Omental fat pad (tissue), 4 donors: ENCODE measurements at places on chromosomes 1 and 21. TPM values are rescaled to one million over a fixed set of nuclear protein-coding genes. Genes with fewer than 3 reads are reported as not detected.

Gene HCRTR1
- total RNA-seq: not detected

Gene LBR
- total RNA-seq: 24.7 TPM

Gene FUCA1
- 41.9 TPM for total RNA-seq

- DNase-seq: no peak
Observed at GRCh38 chr1:196538473-196538872, 69.8 kb downstream of the KCNT2 start.

Gene MMEL1
- total RNA-seq: 1.6 TPM

DNA sequence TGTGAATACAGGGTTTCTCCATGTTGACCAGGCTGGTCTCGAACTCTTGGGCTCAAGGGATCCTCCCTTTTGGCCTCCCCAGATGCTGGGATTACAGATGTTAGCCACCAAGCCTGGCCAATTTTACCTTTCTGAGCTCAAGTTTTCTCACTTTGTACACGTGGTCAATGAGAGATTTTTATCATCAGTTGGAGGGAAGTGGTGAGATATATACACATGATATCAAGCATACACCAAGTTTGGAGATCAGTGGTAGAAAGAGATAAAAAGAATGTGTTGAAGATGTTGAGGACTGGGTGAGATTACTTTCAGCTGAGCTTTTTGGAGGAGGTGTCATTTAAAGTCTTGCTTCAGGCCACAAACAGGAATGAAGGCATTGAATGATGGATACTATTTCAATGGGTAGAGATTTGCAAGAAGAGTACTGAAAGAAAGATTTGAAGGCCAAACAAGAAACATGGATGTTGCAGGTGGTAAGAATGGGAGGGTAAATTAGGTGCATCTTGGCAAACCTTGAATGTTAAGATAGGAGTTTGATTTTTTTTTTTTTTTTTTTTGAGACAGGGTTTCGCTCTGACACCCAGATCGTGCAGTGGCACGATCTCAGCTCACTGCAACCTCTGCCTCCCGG lies 3.0 kb upstream of the SESN2 start:
- DNase-seq: no peak

DNA sequence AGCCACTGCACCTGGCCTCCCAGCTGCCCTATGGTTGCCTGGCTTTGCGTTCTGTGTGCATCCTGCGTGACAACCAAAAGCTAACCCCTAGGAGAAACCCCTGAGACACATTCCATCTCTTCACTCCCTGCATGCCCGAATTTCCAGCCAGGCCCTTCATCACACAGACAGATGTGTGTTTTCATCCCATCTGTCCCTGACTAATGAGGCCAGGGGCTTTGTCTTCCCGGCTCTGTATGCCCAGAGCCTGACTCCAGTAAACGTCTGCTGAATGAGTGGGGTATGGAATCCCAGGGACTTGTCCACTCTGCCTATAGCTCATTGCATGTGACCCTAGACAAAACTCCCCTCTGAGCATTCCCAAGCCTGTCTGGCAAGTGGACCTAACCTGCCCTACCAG lies 9.6 kb downstream of the ESPN start:
- DNase-seq: no peak

DNA sequence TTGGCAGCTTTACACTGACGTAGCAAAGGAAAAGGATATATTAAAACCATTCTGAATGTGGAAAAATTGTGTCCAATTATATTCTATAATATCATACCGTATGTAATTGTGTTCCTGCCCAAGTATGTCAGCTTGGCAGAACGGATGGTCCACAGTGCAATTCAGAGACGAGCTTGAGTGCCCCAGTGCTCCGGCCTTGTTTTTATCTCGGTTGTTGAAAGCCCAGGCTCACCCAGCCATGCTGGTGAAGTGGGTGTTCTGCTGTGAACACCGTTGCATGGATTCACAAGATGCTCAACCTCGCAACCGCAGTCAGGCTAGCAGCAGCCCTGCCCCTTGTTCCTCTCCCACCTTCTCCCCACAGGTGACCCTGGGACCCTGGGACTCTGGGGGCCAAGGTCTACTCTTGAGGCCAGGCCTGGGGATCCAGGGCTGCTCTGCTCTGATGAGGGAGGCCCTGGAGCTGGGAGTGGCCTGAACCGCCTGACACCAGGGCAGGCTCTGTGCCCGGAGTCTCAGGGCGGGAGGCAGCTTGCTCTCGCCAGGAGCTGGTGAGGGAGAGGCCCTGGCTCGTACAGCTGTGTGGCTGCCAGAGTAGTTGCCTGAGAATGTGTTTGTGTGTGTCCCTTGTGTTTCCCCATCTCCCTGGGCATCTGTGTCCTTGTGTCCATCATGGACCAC lies 11.2 kb downstream of the PTPRF start:
- DNase-seq: no peak

GRCh38 chr1:94395748-94396309 lies 22.4 kb upstream of the ABCD3 start:
- no peak for DNase-seq

Gene PDC
- not detected for total RNA-seq

- DNase-seq: no peak
Observed at GRCh38 chr1:198749279-198749678, 110.4 kb downstream of the PTPRC start.

GRCh38 chr1:179288977-179289376 lies 4.6 kb upstream of the SOAT1 start:
- no peak for DNase-seq

DNA sequence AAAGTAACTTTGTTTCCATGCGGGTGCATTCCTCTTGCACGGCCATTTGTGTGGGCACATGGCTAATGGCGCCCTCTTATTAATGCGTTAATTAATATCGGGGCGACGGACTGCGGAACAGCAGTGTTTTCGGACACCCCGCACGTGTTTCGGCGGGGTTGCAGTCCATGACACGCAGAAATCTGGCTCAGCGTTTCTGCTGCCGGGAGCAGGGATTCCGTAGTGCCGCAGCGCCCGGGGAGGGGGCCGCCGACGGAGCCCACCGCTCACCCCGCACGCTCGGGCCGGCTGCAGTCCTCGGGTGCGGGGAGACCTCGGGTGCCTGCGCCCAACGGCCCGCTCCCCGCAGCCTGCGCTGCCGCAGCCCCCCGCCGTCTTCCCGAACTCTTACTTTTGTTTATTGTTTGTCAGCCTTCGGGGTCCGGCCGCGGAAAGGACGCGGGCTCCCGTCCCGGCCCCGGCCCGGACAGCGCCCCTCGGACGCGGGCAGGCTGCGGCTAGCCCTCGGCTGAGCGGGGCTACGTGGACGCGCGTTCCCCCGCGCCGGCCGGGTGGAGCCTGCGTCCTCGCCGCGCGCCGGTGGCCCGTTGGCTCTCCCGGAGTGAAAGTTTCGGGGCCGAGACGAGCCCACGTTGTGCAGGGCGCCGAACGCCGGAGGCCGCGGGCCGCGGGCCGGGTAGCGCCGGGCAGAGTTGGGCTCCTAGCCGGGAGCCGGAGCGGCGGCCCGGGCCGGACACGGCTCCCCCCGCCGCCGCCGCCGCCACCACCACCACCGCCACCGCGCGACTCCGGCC lies 849 bp downstream of the NFIA start:
- no peak for DNase-seq

DNA sequence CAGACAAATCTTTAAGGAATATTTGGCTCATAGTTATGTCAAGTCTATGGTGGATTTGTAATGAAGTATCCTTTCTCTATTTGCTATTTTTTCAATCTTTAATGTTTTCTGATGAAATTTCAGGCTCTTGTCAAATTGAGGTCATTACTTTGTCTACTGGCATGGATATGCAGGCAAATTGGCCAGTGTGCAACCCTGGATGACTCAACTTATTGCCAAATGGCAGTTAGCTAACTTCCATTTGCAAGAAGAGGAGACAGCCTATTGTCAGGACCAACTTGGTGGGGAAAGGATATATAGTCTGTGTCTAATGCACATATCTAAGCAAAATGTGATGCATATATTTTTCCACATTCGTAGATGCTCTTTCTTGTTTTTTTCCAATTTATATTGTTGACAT lies 530.5 kb downstream of the PTBP2 start:
- DNase-seq: no peak

GRCh38 chr21:19368944-19369343 lies 965.4 kb upstream of the TMPRSS15 start:
- DNase-seq: no peak

DNA sequence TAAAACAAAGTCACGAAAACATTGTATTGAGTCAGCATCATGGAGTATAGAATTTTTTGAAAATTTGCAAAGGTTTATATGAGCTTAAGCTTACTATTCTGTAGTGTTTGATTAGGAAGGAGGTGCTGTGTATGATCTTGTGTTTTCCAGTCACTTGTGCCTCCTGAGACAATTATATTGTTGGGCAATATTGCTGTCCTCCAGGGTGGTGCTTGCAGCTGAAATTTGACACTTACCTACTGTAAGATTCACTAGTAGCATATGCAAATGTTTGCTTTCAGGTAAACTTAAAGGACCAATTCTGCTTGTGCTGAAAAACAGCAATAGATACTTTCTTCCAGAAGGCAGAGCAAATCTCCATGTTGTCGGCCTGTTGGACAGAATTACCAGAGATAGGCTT lies 268.0 kb downstream of the TGFB2 start:
- no peak for DNase-seq

DNA sequence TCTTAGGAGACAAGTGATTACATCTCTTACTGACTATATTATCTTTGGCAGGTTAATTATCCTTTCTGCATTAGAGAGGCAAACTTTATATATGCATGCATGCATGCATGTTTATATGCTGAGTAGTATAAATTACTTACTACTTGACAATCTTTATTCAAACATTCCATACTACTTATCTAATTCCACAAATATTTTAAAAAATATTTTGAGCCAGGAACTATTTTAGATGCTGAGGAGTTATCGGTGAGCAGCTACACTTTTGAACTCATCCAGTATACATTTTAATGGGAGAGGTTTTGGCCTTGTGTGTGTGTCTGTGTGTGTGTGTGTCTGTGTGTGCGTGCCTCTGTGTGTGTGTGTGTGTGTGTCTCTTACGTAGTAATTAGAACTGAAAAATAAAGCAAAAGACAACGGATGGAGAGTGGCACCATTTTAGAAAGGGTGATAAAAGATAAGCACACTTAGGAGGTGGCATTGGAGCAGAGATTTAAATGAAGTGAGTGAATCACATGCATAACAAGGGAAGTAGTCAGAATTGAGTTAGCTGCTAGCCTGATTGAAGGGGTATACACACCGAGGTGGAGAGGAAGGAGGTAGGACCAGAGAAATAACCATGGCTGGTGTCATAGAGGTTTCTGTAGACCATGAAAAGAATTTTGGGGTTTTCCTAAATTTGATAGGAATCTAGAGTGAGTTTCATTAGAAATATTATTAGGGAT lies 1488.4 kb downstream of the MRPL39 start:
- DNase-seq: no peak

Gene TAGLN2
- 242 TPM for total RNA-seq

- no peak for DNase-seq
Observed at GRCh38 chr1:215198021-215198420, 115.5 kb downstream of the KCNK2 start.
